Inflammatory macrophage treated with lipopolysaccharide for 1 hour (primary cell): ENCODE measurements at places on chromosomes 5 and 9.
A peak's percentile ranks its signal among the peaks of the same experiment; 100 is the strongest.

DNA sequence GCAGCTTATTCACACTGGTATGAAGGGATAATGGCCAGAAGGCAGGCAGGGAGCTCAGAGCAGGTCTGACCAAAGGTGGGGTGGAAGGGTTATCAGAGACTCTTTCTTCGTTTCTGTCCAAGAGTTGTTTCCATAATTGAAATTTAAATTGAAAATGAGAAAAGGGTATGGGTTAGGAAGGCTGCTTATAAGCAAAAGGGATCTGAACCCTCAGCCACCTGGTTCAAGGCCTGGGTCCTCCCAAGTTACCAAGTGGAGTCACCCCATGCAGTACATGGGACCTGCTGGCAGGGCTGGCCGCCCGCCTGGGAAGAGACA is 17.8 kb downstream of the EEIG1 start:
- DNase-seq, result no peak

- no peak for DNase-seq
These were observed 142.0 kb downstream of the NSG2 start for GRCh38 chr5:174187481-174187880.

DNA sequence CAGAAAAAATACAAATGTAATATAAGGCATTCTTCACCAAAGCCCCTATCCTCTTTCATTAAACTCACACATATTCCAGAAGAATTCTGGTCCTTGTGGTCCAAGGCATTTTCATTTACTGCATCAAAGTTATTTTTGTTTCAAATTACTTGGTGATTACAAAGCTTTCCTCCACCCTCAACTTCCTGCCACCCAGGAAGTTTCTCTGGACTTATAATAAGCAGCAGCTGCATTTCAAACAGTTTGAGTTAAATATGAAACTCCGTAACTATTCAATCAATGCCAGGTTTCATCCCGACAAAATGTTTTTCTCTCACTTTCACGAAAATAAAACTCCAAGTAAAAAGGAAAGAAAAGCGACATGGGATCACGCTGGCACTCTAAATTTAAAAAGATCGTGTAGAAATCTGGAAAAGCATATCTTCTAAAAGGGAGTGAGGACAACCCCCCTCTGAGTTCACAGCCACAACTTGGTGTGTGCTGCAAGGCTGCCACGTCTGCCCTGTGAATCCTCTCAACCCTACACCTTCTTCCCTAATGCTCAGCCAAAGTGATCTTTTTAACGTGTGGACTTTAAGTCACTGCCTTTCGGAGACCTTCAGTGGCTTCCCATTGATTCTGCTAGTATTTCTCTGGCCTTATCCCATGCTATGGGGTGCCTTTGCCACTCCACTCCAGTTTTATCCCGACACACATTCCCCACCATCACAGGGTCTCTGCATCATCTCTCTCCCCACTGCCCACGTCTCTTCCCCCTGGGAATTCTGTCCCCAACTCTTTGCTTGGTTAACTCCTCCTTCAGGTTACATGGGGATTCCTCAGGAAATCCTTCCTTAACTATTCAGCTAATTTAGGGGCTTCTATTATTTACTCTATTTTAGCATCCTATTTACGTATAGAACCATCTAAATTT is 91.1 kb upstream of the CER1 start:
- no peak for DNase-seq

DNA sequence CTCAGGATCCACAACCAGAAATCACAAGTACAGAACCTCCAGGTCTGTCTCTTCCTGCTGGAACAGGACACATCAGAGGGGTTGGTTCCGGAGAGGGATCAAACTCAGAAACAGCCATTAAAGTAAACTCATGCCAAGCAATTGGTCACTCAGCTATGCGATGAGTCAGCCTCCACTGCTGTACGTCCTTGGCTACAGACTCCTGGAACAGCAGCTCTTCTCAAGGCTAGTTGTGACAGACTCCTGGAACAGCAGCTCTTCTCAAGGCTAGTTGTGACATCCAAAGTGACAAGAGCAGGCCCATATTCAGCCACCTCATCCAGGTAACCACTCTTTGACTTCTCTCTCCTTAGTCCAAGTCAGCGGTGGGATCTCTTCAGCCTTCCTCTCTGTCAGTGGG is at the start of gene SPINK13:
Gene SPINK13 (plus strand): TSS at position 229 of the 400 bp plus-strand sequence. CDS start 1,279 bp downstream, outside the sequence.
- DNase-seq, result no peak

DNA sequence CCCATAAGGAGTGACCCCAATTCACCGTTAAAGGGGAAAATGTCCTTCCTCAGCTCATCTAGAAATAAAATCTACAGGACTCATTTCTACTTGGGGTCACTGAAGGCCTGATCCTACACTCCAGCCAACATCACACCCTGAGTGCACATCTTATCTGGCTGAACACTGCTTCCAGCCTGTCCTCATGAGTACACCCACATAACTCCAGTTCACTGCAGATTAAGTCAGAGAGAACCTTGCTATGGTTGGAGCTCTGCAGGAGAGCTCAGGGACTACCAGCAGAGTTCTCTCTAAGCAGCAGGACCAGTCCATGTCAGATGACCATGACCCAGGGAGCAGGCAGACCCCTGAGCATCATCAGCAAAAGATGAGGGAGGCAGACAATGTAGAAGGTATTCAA is 126.9 kb upstream of the MAP3K1 start:
- no peak for DNase-seq

- DNase-seq, result peak; percentile 12
These were observed 513.7 kb upstream of the PTGER4 start for GRCh38 chr5:40165789-40166728.

GRCh38 chr5:92605591-92605990 is 975.4 kb downstream of the NR2F1-AS1 start:
- DNase-seq, result no peak

GRCh38 chr9:131042666-131043065 is 33.7 kb downstream of the LAMC3 start:
- no peak for DNase-seq

DNA sequence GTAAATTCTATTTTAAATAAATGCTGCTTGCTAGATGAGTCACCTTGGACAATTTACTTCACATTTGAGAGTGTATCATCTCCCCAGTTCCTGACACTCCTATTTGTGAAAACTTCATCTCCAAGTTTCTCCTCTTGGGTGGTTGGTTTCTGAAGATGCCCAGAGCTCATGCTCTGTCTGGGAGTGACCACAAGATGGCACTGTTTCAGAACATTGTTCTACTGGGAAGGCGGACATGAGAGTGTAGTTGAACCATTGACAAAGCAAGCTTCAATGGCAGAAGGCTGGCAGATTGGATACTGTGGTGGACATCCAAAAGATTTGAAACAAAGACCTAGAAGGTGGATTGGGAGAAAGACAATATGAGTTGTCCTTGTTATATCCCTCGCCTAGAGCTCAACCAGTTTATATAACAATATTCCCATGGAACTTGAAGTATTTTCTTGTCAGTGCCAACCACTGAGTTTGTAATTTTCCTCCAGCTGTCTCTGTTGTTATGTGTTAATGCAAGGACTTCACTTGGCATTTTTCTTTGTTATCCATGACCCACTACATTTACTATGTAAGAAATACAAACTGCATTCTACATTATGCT is 234.3 kb upstream of the ANKH start:
- DNase-seq, result peak; percentile 63

GRCh38 chr5:170704417-170705192 is 78.9 kb upstream of the GABRP start:
- DNase-seq, result no peak

- DNase-seq, result peak; percentile 89
These were observed 223 bp downstream of the NR3C1 start for GRCh38 chr5:143403334-143403592.

- DNase-seq, result no peak
These were observed 61.6 kb downstream of the C9orf152 start for GRCh38 chr9:110146373-110146772.

GRCh38 chr9:137720571-137721110 is 101.8 kb downstream of the EHMT1 start:
- no peak for DNase-seq

- no peak for DNase-seq
These were observed 276.3 kb upstream of the MSX2 start for GRCh38 chr5:174448041-174448440.

GRCh38 chr5:76199336-76200318 is 116.4 kb downstream of the SV2C start:
- peak; percentile 34 for DNase-seq

DNA sequence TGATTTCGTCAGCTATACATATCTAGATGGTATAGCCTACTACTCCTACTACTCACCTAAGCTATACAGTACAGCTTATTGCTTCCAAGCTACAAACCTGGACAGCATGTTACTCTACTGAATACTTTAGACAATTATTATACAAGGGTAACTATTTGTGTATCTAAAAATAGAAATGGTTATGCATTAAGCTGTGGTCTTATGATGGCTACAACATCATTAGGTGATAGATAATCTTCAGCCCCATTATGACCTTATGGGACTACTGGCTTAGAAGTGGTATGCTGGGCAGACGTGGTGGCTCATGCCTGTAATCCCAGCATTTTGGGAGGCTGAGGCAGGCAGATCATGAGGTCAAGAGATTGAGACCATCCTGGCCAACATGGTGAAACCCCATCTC is 40.2 kb downstream of the CERT1 start:
- no peak for DNase-seq

- no peak for DNase-seq
These were observed 211.5 kb upstream of the TAS2R1 start for GRCh38 chr5:9841516-9842170.

DNA sequence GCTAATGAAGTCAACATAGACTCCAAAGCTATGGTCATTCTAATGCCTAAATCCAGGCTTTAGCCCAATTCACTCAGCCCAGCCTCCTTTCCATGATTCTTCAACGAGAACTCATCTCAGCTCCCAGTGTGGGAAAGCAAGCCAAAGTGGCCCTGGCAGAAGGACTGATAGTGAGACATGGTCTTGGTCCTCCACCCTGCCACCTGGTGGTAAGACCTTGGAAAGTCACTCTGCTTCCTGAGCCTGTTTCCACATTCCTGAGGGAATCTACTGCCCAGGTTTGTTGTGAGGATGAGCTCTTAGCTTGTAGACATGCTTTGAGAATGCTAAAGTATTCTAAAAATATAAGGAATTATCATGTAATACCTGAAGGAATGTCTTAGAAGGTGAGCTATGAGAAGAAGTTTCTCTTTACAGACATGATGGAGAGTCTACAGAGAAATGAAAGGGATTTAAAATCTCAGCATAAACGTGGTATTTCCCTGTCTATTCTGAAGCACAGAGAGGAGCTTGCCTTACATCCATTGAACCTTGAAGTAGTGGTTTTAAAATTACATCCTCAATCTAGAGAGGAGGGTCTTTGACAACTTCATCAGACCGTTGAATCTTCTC is 173.5 kb downstream of the TRIM32 start:
- peak; percentile 56 for DNase-seq

DNA sequence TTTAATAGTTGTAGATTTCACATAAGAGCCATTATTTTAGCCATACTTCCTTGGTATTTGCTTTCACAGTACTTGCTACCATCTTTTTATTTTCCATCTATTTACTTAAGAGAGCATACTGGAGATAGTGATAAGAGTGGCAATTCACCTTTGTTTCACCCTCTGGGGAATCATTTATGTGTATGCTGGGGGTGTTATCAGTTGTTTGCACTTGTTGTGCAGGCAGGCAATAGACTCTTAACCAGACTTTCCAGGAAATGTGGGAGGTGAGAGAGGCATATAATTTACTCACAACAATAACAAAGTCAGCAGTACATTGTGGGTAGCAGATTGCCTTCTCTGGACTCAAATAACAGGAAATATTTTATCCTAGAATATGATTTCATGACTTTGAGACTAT is 1018.3 kb downstream of the CDH12 start:
- no peak for DNase-seq

DNA sequence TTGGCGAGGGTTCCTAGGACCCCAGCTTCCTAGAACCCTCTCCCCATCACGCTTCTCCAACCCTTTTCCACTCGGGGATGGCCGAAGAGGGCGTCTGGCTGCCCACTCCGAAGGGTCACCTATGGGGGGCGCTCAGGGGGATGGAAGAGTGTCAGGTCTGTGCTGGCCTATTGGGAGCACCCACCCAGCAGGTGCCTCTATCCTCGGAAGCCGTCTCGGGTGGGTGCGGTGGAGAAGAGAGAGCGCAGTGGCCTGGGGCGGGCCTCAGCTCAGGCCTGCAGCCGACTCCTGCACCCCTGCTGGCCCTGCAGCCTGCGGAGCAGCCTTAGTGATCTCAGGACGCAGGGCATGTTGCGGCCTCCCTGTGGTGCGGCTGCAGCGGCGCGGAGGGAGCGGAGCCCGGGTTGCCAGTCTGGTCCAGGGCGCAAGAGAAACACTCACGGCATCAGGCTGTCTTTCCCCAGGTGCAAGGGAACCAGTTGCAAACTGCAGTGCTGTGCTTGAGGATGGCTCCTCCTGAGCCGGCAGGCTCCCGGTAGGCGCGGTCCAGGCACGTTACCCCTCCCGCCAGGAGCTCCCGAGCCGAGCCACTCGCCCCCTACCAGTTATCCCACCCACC is 1.5 kb upstream of the IRX2 start:
- DNase-seq, result no peak

DNA sequence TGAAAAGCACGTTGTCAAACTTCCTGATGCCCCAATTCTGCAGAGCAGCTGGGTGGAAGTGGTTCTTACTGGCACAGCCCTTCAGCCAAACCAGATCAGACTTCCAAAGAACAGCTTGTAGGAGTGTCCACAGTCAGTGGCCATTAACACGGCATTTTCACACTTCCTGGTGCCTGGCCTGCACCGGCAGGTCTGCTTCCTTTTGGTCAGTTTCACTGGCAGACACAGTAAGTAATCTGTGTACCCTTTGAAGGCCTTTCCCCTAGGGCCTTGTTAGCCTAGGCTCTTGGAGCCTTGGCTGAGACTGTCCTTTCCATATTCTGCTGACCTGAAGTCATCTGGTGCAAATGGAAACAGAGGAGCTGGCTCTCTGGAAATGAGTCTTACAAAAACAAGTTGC is 297.5 kb upstream of the TNC start:
- DNase-seq, result no peak

GRCh38 chr5:4048398-4048797 is 452.8 kb downstream of the IRX1 start:
- DNase-seq, result no peak

DNA sequence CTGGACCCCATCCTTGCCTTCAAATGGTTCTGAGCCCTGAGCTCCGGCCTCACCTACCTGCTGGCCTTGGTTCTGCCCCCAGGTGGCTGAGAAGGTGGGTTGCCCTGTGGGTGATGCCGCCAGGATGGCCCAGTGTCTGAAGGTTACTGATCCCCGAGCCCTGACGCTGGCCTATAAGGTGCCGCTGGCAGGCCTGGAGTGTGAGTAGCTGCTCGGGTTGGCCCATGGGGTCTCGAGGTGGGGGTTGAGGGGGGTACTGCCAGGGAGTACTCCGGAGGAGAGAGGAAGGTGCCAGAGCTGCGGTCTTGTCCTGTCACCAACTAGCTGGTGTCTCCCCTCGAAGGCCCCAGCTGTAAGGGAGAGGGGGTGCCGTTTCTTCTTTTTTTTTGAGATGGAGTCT is 5.2 kb downstream of the CEL start:
- DNase-seq, result no peak

- no peak for DNase-seq
These were observed 884.9 kb upstream of the WWC1 start for GRCh38 chr5:167406513-167406912.

DNA sequence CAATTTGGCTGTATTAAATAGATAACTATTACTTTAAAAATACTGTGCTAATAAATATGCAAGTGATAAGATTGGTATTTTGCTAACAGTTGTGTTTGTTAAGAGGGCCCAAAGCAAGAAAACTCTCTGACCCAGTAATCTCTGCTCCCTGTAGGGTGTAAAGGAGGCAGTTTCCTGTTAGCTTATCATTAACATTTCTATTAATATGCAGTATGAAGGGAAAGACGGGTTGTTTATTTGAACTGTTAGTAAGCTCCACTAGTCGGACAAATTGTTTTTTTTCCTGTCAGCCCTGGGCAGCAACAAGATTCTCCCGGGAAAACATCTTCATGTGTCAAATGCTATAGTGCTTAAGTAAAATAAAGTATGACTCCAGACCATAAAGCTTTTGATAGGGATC is 35.6 kb downstream of the ERP44 start:
- DNase-seq, result no peak
